ENCODE measurements at places on chromosomes 13 and 19.

DNA sequence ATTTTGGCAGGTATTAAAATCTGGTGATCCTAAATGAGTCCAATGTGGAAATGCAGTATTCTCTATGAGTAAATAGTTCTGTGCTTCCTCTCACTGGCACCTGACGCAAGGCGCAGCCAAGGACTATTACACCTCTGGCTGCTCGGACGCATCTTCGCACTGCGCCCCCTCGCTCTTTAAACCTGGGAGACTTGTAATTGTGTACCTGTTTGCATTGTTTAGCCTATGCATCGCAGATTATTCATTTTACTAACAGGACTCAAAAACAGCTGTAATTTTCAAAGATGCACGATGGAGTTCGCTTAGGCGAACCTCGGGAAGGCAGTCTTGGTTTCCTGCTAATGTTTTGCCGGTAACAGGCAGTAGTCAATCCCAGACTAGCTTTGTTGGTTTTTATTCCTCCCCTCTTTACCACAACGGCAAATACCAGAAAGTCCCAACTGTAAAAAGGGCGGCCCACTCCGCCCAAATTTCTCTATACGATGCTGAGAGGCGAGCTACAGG lies 113.2 kb downstream of the KCNRG start:
- peak; percentile 21 for DNase-seq

DNA sequence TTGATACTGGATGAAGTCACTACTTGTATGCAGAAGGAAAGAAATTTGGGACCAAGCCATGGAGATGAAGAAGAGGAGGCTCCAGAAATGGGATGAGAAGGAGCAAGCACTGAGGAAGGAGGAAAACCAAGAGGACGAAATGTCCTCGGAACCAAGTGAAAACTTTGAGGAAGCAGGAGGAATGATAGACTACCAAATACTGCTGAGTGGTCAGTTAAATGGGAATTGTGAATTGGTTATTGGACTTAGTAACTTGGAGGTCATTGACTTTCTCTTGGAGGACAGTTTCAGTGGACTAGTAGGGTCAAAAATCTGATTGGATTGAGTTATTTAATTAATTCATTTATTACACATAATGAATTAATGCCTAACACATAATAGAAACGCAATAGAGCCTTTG lies 167.9 kb downstream of the MYO16 start:
- no peak for DNase-seq

DNA sequence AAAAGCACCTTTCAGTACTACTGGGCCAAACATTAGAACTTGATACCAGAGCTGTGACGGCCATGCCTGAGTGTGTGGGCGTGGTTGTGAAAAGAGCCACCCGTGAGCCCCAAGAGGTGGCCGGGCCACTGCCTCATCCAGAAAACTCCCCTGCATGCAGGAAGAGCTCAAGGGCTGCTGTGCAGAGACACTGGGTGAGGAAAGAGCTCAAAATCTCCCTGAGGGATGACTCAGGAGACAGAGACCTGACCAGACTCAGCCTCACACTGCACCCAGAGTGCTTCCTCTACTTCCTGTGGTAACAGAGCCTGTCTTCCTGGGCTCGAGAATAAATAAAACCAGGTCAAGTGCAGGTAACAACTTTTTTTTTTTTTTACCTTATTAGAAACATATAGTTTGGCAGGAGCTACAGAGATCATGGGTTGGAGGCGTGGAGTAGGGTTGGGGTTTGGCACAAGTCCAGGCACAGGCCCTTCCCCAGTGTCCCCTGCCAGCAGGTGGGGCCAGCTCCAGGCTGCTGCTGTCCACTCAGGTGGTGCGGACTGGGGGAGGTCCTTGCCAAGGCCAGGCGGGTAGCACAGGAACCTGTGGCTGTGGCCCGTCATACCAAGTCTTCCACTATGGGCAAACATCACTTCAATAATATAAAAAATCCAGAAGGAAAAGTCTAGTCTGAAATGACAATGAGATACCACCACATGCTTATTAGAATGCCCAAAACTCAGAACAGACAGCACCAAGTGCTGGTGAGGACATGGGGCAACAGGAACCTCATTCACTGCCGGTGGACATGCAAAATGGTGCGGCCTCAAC lies 25.5 kb downstream of the ELL start:
- no peak for DNase-seq

- DNase-seq: peak; percentile 88
Observed at GRCh38 chr19:10644260-10645007, 9.7 kb upstream of the ILF3 start.

DNA sequence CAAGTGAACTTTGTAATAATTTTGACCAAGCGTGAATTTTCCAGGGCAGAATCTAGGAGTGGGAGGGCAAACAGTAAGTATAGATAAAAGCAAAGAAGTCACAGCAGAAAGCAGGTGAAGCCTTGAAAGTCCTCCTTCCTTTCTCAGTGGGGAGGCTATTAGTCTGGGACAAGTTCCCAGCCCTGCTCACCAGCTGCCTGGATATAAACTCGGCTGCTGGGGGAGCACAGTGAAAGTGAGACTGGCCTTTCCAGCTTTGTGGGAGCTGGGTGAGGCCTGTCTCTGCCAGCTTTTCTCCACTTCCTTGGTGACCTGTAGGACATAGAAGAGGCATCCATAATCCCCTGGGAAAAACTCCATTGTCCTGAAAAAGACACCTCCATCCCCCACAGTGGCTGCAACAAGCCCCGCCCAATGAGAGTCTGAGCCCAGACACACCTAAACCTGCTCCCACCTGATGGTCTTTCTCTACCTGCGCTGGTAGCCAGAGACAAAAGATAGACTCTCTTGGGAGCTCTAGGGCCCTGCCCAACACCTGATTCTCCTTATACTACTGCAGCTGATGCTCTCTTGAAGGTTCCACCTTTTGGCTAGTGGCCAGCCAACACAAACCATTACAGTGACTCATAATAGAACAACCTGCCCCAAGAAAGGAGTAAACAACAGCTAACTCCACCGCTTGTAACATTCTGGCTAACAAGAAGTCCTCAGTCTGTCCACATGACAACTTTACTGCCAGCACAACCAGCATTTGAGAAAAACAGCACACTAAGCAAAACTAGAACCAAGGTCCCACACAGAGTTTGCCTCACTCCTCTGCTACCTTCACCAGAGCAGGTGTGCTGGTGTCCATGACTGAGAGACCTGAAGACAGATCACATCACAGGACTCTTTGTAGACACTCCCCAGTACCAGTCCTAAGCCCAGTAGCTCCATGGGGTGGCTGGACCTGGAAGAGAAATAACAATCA lies 252.2 kb upstream of the SLITRK6 start:
- no peak for DNase-seq

GRCh38 chr19:16224293-16225045 lies 26.8 kb downstream of the AP1M1 start:
- DNase-seq: no peak

DNA sequence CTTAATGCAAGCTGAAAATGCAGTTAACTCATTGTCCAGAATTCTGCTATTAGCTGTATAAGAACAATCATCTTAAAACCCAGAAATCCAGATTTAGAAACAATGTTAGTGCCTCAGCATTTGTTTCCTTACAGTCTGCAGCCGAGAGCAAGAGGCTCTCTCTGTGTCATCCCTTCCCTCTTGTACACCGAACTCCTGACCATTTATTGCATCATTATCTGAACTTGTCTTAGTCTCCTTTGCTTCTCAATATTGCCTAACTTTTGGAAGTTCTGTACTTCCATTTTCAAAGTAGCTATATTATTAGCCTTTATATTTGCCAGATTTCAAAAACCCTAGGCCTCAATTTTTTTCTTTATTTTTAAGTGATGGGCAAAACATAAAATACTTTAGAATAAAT lies 27.1 kb downstream of the RNASEH2B start:
- DNase-seq: no peak

GRCh38 chr19:19619181-19619848 lies 828 bp upstream of the PBX4 start:
- no peak for DNase-seq

DNA sequence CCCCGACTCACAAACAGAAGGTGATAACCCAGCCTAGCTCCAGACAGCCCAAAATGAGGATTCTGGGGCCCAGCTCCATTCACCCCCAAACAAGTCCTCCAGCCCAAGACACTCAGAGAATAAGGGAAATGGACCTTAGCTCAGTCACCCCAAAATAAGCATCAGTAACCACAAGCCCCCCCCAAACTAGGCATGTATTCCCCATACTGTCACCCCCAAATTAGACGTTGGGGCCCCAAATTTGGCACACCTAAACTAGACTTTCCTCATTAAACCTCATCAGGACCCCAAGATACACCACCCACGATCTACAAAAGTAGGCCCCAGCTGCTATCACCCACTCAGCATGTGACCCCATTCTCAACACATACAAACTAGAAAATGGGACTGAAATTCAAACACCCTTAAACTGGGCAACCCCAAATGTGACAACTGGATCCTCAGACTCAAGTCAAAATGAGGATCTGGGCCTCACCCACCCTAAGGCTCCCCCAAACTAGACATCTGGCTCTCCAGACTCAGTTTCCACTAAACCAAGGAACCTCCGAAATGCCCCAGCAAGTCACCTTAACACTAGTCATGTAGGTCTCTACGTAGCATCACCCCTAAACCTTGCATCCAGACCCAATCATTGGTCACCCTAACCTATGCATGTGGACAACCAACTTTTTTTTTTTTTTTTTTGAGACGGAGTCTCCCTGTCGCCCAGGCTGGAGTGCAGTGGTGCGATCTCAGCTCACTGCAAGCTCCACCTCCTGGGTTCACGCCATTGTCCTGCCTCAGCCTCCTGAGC lies 13.4 kb upstream of the ERFL start:
- DNase-seq: no peak

DNA sequence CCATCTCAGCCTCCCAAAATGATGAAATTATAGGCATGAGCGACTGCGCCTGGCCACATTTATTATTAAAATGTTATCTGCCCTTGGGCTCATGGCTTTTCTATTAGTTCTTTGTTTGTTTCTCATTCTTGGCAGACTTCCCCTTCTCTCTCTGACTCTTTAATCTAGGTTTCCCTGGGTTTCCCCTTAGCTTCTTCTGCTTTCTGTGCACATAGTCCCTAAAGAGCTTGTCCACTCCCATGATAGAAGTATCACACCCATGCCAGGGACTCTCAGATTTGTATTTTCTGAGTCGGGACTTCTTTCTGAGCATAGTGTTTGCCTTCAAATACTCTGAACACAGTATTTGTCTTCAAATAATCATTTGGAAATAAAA lies 38.6 kb upstream of the ITM2B start:
- DNase-seq: no peak

DNA sequence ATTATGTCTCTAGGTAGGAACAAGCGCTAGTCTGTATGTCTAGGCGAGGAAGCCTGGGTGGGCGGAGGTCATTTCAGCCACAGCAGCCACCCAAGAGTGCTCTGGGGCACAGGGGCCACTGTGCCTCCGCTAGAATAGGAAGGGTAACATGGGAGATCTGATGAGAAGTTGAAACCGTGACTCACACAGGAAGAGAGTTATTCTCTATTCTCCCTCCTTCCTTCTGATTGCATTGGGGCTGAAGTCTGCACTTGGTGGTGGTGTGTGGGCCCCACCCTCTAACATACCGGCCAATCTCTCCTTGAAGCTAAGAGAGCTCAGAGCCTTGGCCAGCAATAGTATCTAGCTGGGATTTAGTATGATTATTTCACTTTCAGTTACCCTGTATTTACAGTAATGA lies 20.3 kb upstream of the GGACT start:
- no peak for DNase-seq

GRCh38 chr13:44431150-44431549 lies 57.5 kb downstream of the SERP2 start:
- DNase-seq: no peak

DNA sequence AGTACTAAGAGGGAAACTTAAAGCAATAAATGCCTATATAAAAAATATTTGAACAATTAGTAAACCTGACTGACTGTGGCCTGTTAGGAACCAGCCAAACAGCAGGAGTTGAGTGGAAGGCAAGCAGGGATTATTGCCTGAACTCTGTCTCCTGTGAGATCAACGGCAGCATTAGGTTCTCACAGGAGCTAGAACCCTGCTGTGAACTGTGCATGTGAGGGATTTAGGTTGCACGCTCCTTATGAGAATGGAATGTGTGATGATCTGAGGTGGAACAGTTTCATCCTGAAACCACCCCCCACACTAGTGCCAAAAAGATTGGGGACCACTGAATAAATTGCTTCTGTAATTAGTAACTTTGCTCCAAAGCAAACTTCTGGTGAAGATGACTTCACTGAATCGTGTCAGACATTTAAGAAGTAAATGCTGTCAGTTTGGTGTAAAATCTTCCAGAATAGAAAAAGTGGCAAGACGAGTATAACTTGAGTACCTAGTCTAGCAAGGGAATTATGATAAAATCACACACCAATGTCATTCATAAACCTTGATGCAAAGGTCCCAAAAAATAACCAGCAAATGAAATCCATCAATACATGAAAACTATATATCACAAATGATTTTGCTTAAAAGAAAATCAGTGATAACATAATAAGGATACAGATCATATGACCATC lies 53.8 kb downstream of the SLC6A16 start:
- DNase-seq: no peak

DNA sequence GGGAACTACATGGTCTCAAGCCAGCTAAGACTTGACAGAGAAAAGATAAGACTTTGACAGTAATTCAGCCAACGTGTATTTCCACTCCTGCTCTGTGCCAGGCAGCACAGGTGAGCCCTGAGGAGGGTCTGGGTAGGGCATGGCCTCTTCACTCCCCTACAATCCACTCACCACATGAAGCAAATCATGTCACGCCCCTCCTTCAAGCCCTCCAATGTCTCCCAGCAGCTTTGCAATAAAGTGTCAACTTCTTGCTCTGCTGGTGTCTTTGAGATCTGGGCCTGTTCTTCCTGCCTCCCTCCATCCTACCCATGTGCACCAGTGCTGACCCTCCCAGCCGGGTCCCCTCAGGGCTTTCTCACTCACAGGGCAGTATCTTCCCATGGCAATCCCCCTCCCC lies 58.5 kb downstream of the CCDC70 start:
- no peak for DNase-seq

GRCh38 chr13:76991432-76991795 lies 467 bp upstream of the CLN5 start:
- no peak for DNase-seq

DNA sequence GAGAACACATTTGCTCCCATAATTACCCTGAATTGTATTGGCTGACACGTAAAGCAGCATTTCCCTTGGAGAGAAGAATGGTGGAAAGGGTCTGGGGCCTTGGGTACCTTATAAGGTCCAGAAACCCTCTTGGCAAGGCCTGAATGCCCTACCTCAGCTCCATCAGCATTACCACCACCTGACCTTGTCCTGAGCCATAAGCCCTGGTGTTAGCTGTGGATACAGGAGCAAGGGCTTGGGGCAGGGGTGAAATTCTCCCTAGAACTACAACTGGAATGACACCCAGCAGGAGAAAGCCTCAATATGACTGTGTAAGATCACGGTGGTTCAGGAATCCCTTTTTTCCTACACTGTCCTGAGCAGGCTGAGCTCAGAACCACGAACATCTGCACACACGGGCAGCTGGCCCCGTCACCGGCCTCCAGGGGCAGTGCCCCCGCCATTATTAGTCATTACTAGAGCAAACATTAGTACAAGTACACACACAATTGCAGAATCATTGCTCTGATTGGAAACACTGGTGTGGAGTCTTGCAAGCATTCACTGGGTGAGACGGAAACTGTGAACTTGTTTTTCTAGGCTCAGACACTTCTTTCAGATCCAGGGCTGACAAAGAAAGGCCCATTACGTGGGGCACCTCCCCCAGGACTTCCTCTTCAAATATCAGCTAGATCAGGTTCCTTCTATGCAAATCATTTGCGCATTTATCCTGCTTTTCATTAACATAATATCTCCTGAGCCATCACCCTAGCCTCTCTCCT lies 26.8 kb upstream of the MTIF3 start:
- DNase-seq: no peak

GRCh38 chr13:94233401-94233800 lies 246.1 kb downstream of the DCT start:
- peak; percentile 3 for DNase-seq

GRCh38 chr19:17951990-17952976 lies 14.6 kb upstream of the KCNN1 start:
- peak; percentile 66 for DNase-seq

Data from nephron progenitor cell (in vitro differentiated cells).